ENCODE measurements at places on chromosomes 3 and 15.

DNA sequence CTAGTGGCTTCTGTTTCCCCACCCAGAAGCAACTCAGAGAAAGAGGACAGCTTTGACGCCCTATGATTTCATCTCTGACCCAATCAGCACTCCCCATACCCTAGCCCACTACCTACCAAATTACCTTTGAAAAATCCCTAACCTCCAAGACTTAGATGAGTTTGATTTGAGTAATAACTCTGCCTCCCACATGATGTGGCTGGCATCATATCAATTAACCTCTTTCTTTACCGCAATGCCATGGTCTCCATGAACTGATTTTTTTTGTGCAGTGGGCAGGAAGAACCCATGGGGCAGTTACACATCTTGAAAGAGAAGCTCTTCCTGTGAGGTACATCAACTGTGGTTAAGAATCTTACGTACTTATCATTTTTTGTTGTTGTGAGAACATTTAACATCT lies 25.5 kb upstream of the APOD start:
- DNase-seq = no peak

GRCh38 chr15:101293122-101293521 lies 1.9 kb downstream of the SNRPA1 start:
- no peak for DNase-seq

GRCh38 chr3:30226601-30227151 lies 379.7 kb upstream of the TGFBR2 start:
- no peak for DNase-seq

DNA sequence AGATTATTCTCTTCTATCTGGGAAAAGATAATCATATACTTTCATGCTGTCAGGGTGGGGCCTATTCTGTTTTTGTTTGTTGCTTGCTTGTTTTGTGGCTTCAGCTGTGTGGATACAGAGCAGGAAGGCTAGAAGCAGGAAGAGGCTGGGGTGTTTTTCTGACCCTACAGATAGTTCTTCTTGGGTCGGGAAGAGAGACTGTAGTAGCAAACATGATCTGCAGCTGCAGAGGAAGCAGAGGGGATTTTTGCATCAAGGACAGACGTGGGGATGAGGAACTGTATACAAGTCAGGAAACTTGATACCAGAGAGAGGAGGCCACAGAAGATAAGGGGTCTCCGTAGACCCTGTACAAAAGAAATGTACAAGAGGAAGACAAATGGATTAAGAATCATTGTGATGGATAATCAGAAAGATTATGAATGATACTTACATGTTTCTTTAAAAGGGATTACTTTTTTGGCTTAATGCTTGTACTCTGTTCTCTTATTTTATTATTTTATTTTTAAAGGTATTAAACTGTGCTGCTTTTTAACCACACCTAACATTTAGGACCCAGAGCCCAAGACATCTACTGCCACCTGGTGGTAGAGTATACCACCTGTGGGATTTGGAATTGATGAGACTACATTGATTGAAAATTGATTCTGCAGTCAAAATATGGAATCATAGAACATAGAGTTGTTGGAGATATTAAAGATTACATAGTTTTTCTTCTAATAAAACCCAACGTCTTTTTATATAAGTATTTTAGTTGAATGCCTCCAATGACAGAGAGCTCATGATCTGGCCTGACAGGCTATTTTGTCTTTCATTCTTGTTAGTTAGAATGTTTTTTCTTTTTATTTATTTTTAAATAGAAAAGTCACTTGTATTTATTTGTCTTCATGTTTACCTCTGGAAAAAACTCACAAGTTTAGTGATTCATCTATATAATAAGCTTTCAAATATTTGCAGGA lies 87.3 kb upstream of the ROPN1 start:
- peak; percentile 12 for DNase-seq

- no peak for DNase-seq
Observed at GRCh38 chr15:47551079-47551478, 166.2 kb upstream of the SEMA6D start.
